ENCODE measurements at places on chromosomes 13 and 19.

DNA sequence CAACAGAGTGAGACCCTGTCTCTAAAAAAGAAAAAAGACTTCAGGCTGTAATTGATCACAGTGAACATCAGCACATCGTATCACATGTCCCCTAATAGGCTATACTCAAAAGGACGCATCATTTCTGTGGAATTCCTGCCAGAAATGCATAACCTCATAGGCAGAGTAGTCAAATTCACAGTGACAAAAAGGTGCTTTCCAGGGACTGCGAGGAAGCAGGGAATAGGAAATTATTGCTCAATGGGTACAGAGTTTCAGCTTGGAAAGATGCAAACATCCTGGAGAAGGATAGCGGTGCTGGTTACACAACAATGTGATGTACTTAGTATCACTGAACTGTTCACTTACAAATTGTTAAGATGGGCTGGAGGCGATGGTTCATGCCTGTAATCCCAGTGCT lies 41.1 kb upstream of the MRI1 start:
- DNase-seq, result no peak

DNA sequence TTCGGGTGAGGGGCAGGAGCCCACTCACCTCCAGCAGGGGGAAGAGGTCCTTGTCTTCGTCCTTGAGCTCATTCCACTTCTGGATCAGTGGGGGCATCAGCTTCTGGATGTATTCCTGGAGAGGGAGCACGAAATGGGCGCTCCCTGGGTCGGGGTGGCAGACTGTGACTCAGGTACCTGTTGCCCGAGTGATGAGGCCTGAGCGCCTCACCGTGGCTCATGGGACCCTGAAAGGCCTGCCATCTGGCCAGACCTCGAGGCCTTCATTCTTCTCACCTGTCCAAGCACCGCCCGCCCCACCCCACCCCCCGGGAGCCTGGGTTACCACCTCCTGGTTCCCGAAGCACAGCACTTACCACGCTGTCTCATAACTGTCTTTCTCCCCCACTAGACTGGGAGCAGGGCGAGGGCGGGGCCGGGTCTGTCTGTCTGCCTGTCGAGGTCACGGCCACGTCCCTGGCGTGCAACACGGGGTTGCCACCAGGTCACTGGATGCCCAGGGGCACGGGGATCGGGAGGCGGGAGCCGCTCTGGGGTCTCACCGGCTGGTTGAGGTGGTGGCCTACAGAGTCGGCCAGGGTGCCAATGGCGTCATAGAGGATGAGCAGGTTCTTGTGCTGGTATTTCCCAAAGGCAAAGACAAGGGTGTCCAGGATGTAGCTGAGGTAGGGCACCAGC lies 9.4 kb upstream of the FBXW9 start:
- DNase-seq, result no peak

- no peak for DNase-seq
These were observed 45.8 kb downstream of the MLLT1 start for GRCh38 chr19:6233827-6234511.

DNA sequence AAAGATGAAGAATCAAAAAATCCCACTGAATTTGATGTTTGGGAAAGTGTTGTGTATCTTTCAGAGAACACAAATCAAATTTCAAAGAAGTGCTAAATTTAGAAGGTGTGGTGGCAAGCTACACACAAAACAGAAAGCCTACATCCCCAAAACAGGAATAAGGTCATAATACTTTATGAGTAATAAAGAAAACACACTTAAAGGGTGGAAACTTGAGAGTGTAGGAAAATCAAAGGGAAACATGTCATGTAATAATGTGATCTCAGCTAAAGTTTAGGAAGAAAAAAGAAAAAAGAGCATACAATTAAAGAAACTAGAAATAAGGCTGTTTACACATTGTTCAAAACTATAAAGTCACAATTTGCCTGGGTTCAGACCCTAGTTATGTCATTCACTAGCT lies 668.7 kb downstream of the PCDH17 start:
- DNase-seq, result no peak

GRCh38 chr19:7739211-7739755 lies 7.4 kb upstream of the CLEC4G start:
- DNase-seq, result no peak

- peak; percentile 54 for DNase-seq
These were observed 73.1 kb downstream of the EPS15L1 start for GRCh38 chr19:16398530-16399249.

DNA sequence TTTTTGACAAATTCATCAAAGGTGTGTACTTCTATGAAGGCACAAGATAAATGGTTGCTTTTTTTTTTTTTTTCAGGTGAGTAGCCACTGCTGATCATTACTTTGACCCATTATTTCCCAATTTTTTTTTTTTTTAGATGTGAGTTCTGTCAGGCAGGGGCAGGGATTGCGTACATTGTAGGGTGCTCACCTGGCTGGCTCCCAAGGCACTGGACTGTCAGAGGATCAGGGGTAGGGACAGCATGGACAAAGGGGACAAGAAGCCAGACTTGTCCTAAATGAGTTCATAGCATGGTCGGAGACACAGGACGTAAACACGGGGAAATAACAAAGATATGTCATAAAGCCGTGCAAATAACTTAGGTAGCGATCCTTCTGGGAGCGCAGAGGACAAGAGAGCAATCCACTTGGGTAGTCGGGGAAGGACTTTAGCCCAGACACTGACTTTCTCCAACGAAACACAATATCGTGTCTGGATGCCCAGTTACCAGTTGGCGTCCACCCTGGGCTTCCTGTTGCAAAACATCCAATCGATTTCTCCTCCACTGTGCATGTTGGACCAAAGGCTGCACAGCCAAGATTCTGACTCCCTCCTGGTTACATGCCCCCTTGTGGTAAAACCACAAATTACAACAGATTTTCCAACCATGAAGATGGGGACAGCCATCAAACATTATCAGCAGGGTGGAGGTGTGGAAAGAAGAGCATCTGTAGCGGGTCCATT lies 27.5 kb upstream of the KATNAL1 start:
- DNase-seq, result peak; percentile 36

GRCh38 chr19:39152066-39152465 lies 26.5 kb downstream of the PAK4 start:
- DNase-seq, result no peak

GRCh38 chr13:104286566-104287290 lies 1220.5 kb upstream of the SLC10A2 start:
- peak; percentile 15 for DNase-seq

- DNase-seq, result no peak
These were observed 2.7 kb upstream of the ZBTB7A start for GRCh38 chr19:4069331-4069959.

DNA sequence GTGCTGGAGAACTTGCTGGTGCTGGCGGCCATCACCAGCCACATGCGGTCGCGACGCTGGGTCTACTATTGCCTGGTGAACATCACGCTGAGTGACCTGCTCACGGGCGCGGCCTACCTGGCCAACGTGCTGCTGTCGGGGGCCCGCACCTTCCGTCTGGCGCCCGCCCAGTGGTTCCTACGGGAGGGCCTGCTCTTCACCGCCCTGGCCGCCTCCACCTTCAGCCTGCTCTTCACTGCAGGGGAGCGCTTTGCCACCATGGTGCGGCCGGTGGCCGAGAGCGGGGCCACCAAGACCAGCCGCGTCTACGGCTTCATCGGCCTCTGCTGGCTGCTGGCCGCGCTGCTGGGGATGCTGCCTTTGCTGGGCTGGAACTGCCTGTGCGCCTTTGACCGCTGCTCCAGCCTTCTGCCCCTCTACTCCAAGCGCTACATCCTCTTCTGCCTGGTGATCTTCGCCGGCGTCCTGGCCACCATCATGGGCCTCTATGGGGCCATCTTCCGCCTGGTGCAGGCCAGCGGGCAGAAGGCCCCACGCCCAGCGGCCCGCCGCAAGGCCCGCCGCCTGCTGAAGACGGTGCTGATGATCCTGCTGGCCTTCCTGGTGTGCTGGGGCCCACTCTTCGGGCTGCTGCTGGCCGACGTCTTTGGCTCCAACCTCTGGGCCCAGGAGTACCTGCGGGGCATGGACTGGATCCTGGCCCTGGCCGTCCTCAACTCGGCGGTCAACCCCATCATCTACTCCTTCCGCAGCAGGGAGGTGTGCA lies 587 bp downstream of the S1PR4 start:
- DNase-seq, result no peak

- peak; percentile 67 for DNase-seq
These were observed 5.4 kb upstream of the NLRP7 start for GRCh38 chr19:54952591-54953344.

DNA sequence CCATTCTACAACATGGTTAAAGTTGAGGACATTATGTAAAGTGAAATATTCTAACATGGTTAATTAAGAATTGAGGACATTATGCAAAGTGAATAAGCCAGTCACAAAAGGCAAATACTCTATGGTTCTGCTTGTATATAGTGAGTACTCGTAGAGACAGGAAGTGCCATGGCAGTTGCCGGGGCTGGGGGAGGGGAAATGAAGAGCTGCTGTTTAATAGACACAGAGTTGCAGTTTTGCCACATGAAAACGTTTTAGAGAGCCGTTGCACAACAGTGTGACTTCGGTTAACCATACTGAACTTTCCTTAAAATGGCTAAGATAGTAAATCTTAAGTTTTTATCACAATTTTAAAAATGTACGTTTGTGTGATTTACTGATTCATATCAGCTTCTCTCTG lies 176.9 kb downstream of the SHISA2 start:
- no peak for DNase-seq

- DNase-seq, result no peak
These were observed 2275.0 kb upstream of the PCDH20 start for GRCh38 chr13:63690672-63691071.

DNA sequence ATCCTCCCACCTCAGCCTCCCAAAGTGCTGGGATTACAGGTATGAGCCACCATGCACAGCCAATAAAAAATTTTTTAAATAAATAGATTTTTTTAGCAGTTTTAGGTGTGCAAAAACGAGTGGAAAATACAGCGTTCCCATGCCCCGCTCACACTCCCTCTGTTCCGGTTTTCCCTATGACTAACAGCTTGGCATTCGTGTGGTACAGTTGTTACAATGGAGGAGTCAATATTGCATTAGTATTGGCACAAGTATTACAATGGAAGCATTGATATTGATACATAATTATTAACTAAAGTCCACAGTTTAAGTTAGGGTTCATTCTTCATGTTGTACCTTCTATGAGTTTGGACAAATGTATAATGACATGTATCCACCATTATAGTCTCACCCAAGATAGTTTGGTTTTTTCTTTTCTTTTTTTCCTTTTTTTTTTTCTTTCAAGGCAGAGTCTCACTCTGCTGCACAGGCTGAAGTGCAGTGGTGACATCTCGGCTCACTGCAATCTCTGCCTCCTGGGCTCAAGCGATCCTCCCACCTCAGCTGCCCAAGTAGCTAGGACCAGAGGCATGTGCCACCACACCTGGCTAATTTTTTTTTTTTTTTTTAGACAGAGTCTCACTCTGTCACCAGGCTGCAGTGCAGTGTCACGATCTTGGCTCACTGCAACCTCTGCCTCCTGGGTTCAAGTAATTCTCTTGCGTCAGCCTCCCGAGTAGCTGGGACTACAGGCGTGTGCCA lies 15.4 kb upstream of the RAB20 start:
- DNase-seq, result no peak

DNA sequence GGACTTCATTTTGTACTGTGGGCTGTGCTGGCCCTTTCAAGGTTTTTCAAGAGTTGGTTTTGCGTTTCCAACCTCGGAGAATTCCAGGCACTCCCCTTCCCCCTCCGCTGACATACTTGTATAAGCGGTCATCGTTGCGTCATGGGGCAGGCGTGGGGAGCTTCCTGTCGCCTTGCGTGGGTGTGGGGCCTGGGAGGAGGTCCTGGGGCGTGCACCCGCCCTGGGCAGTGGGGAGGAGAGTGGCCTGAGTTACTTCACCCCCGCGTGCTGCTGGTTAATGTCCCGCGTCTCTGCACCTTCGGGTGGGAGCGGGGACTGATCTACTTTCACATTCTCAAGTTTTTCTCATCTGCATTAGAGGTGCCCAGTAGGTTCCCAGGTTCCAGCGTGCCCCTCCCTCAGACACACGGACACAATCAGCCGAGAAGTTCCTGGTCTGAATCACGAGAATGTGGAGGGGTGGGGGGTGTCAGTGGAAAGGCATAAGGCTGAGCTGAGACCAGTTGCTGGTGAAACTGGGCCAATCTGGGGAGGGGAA lies 4.1 kb downstream of the IER2 start:
- DNase-seq, result peak; percentile 53

GRCh38 chr19:1183543-1184172 lies 9.6 kb upstream of the SBNO2 start:
- no peak for DNase-seq

- DNase-seq, result no peak
These were observed 18.1 kb downstream of the DGKH start for GRCh38 chr13:42066542-42066941.

GRCh38 chr13:97082461-97083207 lies 88.4 kb upstream of the OXGR1 start:
- peak; percentile 58 for DNase-seq

DNA sequence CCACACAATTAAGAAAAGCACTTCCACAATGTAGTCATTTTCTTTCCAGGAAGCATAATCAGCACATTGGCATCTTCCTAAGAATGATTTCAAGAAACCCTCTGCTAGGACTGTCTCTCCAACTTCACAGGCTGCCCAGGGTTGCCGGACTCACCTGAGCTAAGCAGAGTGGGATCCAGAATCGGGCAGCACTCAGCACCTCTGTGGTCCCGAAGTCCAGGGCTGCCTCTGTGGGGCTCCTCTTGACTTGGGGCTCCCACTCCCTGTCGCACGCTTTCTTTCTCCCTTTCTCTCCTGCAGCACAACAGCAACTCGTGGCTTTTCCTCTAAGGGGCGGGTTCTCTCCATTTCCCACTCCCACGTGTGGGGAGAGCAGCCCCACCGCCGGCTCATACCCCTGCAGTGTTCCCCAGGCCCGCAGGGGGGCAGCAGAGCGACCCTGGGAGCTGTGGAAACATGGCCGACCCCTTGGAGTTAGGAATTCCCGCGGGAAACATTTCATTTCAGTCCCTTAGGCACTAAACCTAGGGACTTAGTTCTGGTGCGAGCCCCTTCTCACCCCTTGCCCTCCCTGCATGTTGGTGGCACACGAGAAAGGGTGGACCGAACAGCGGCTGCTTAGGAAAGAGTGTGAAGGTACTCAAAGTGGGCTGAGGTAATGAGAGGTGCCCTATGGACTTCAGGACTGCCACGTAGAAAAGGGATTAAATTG lies at the start of gene TMEM272:
TSS of gene TMEM272 (minus strand) at position 316 of the 712 bp plus-strand sequence. CDS start 6,647 bp downstream, outside the sequence.
- peak; percentile 53 for DNase-seq

DNA sequence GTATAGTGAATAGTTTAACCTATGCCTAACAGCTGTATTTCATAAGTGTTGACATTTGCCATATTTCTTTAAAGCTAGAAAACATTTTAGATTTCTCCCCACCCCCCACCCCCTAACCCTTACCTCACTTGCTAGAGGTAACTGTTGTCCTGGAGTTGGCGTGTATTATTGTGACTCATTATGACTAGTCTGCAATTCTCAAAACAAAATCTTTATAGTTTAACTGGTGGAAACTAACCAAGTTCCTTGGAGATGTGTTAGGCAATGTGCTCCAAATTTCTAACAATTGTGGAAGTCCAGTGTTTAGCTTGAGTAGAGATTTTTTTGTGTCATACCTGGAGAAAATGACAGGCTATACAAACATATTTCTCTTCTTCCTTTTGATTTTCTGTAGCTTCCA lies 38.0 kb downstream of the KCTD4 start:
- no peak for DNase-seq

- DNase-seq, result no peak
These were observed 169.2 kb upstream of the IRS2 start for GRCh38 chr13:109955598-109955997.

GRCh38 chr19:54905803-54906511 lies at the start of gene NCR1:
Gene NCR1, plus strand, starts transcription at chr19:54906148. Its CDS starts 40 bp downstream, at chr19:54906188.
- DNase-seq, result no peak

Data from brain (organoid and tissue), 16 donors.